ENCODE measurements at places on chromosomes 5 and 9.

DNA sequence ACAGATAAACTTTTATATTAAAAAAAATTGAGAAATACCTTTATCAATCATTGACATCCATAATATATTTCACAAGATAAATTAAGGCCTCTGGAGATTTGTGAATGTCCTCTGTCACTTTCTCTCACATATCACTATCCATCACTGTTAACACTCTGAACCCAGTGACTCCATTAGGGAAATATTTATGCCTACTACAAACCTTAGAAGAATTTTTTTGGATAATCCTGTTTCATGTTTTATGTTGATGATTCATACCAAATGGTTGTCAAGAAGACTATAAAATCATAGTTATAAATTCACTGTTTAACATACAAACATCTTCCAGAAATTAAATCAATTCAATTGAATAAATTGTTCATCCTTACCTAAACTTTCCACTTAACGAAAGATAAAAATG is 357.6 kb upstream of the CDH10 start:
- H3K27me3 ChIP-seq: no peaks in the 10 kb centered on the region
- no peak overlapping the region for H3K27ac ChIP-seq
- no peak for DNase-seq
- H3K4me1 ChIP-seq: no peaks in the 10 kb centered on the region
- no peaks in the 10 kb centered on the region for H3K36me3 ChIP-seq
- no peak overlapping the region for H3K4me3 ChIP-seq

- no peak overlapping the region for H3K4me3 ChIP-seq
- no peaks in the 10 kb centered on the region for H3K4me1 ChIP-seq
- H3K36me3 ChIP-seq: no peaks in the 10 kb centered on the region
- DNase-seq: no peak
- no peaks in the 10 kb centered on the region for H3K27me3 ChIP-seq
Observed at GRCh38 chr5:171614971-171615653, 170.5 kb upstream of the SMIM23 start.

- H3K27me3 ChIP-seq: no peaks in the 10 kb centered on the region
- peaks cover 60% of the 10 kb centered on the region for H3K4me1 ChIP-seq
- no peaks in the 10 kb centered on the region for H3K36me3 ChIP-seq
- H3K4me3 ChIP-seq: peak overlapping the region; percentile 2
- H3K27ac ChIP-seq: peak overlapping the region; percentile 71
Observed at GRCh38 chr5:173328844-173329490, 753 bp upstream of the STC2 start.

DNA sequence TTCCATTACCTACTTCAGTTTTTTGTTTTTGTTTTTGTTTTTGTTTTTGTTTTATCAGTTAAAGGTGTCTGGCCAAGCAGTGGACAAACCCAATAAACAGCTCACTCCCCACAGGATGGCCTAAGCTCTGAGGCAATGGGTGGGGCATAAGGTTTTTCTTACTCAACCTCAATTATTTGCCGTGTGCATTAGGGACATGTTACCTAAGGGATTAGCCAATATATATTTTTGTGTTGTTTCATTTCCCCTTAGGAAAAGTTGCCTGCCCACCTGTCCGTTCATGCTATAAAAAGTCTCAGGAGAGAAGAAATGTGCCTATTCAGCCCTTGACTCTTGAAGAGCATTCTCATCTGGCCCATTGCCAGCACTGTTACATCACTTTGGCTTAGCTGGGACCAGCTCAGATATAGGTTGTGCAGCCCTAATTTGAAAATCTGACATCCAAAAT is 7.3 kb downstream of the SH3RF2 start:
- no peak overlapping the region for H3K27ac ChIP-seq
- H3K27me3 ChIP-seq: no peaks in the 10 kb centered on the region

GRCh38 chr5:53073348-53073747 is 36.2 kb downstream of the MOCS2 start:
- H3K36me3 ChIP-seq: peaks cover 7% of the 10 kb centered on the region
- no peaks in the 10 kb centered on the region for H3K27me3 ChIP-seq
- no peaks in the 10 kb centered on the region for H3K4me1 ChIP-seq
- H3K27ac ChIP-seq: no peak overlapping the region
- H3K4me3 ChIP-seq: no peak overlapping the region

All from body of pancreas (tissue), 4 donors.